ENCODE measurements at places on chromosomes 11 and 22.

DNA sequence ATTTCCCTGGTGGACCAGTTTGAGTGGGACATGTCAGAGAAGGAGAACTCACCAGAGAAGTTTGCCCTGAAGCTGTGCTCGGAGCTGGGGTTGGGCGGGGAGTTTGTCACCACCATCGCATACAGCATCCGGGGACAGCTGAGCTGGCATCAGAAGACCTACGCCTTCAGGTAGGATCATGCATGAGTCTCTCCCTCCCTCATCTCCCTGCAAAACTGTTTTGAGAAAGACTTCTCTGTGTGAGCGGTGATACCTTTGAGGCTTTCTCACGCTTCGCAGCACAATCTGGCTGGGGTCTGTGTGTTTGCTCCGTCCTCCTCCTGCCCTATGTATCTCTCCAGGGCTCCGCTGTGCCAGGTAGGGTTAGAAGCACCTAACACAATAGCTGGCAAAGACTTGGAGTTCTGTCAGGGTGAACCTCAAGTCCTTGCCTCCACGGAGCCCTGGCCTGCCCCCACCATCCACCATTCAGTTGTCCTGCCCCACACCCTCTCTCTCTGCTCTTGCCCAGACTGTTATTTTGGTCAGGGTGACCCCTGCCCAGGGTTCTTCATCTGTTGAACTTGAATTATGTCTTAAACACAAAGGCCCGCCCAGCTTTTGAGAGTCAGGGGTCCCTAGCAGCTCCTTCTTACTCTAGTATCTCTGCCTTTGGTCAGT lies 13.4 kb downstream of the DERL3 start:
- DNase-seq, result peak; percentile 33

- DNase-seq, result peak; percentile 74
These were observed at the start of gene ANO5 for GRCh38 chr11:22192642-22193347. TSS of gene ANO5 (plus strand) at chr11:22193085. CDS start at chr11:22193493, 408 bp downstream.

DNA sequence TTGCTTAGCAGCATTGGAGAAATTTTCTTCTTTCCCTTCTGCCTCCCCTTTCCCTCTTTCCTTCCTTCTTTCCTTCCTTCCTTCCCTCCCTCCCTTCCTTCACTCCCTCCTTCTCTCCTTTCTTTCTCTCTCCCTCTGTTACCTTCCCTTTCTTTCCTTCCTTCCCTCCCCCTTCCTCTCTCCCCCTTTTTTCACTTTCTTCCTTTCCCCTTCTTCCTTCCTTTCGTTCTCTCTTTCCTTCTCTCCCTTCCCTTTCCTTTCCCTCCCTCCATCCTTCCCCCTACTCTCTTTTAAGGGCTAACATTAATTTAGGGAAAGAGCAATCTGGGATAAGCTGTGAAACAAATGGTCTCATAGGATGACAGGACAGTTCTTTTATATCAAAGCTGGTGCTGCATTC lies 34.1 kb downstream of the SLC5A1 start:
- DNase-seq, result no peak

- no peak for DNase-seq
These were observed 18.9 kb downstream of the RNF185 start for GRCh38 chr22:31178859-31179258.

GRCh38 chr11:132496341-132496740 lies 1036.0 kb downstream of the OPCML start:
- no peak for DNase-seq

GRCh38 chr11:114396916-114397315 lies 3.4 kb downstream of the C11orf71 start:
- no peak for DNase-seq

DNA sequence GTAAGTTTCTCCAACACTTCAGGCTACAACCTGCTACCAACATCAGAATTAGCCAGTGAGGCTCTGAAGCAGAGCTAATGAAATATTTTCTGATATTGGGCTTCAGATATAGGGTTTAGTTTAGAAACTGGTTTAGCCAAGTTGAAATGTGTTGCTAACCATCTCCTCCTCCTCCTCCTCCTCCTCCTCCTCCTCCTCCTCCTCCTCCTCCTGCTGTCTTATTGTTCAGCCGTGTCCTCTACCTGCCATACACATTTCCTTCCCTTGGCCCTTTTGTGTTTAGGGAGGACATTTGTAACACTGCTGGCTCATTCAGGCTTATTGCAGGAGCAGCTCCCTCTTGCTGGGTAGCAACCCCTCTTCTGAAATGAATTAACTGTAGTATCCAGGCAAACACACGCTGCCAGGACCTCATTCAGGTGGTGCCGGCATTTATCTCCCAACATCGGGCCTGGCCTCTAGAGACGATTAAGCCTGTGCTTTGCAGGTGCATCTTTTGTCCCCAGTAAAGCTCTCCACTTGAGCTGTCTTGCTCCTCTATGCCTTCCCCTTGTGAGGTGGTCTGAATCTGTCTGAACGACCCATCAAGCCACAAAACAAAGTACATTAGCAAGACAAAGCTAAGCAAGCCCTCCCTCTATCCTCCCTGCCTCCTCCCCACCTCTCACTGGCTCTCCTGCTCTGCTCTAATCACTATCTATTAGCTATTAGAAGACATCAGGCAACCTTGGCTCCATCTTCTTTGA lies 82.9 kb downstream of the KCNJ1 start:
- DNase-seq, result no peak

DNA sequence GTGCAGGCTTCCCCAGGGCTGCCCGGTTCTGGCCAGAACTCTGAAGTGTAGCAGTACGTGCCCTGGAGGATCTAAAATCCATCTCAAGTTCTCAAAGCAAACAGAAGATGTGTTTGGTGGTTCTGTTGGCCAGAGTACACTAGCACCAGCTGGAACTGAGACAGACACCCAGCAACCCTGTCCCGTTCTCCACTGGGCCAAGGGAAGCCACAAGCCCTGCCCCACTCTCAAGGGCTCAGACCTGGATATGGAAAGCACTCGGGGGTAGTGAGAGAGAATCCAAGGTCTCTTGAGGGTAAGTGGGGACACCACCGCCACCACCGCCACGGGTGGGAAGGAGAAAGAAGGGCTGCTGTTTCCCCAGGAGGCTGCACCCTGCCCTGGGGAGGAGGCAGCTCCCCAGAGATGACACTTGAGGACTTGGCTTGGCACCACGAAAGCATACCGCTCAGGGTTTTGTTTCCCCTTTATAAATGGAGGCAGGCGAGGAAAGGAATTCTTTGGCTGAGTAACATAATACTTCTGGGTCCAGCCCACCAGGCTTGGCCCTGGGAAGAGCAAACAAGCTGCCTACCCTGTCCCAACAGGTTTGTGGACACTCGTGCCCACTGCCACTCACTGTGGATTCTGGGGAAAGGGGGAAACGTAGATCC lies 56.1 kb upstream of the POU2AF1 start:
- no peak for DNase-seq

- no peak for DNase-seq
These were observed 1.2 kb upstream of the CCDC117 start for GRCh38 chr22:28771195-28771791.

DNA sequence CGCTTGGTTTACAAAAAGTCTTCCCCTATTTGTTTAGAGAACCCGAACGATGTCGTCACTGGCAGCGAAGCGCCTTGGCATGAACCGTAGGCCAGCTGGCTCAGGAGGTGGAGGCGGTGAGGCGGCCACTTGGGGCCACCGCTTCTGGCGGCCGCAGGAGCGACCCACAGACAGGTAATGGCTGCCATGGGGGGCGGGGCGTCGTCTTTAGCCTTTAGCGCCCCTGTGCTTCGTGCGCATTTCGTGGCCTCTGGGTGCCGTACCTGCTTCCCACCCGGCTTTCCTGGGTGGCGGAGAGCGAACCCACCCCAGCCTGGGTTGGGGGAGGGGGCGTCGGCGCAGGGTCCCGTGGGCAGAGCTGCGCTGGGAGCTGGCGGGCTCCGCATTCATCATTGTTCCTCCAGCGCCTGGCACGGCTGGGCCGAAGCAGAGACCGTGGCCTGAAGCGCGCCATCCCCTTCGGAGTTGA lies 469 bp upstream of the OSBP2 start:
- DNase-seq, result peak; percentile 66

- no peak for DNase-seq
These were observed 117.3 kb downstream of the CEP164 start for GRCh38 chr11:117444711-117445658.

DNA sequence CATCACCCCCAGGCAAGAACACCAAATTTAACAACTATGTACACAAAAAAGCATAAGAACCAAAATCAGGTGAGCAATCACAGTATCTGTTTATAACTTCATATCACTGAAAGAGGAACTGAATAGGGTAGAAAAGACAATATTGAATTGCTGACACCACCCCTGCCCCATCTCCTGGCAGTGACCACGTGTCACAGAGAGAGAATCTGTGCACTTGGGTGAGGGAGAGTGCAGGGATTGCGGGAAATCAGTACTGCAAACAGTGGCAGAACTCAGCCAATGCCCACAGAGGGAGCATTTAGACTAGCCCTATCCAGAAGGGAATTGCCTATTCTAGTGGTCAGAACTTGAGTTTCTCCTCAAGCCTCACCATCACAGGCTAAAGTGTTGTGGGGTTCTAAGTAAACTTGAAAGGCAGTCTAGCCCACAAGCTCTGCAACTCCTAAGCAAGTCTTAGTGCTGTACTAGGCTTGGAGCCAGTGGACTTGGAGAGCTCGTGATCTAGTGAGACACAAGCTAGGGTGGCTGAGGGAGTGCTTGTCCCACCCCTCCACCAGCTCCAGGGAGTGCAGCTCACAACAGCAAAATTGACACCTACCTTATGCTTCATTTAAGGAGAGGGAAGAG lies 82.8 kb upstream of the PTH start:
- no peak for DNase-seq

GRCh38 chr11:76793391-76794291 lies 10.5 kb downstream of the TSKU start:
- DNase-seq, result no peak

GRCh38 chr11:61731952-61732675 lies 20.3 kb upstream of the MYRF start:
- DNase-seq, result no peak

DNA sequence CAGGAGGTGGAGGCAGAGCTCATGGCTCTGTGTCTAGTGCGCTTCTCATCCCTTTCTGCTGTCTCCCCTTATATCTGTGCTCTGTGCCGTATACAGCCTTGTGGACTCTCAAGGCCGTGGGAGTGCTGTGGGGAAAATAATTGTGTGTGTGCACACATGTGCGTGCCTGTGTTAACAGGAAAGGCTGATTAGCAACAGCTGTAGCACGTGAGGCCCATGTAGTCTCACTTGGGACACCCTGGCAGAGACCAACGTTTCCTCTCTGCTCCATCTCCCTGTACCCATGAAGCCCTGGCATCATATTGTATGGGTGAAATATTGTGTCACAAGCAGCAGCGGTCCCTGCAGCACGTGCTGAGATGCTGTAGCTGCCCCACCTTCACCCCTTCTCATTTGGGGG lies 109.3 kb downstream of the LRRC32 start:
- no peak for DNase-seq

GRCh38 chr11:62127426-62127825 lies 3.6 kb downstream of the INCENP start:
- DNase-seq, result no peak

GRCh38 chr22:39800790-39801520 lies 92.6 kb downstream of the ENTHD1 start:
- no peak for DNase-seq

GRCh38 chr11:7154881-7155361 lies 66.1 kb downstream of the RBMXL2 start:
- DNase-seq, result no peak

DNA sequence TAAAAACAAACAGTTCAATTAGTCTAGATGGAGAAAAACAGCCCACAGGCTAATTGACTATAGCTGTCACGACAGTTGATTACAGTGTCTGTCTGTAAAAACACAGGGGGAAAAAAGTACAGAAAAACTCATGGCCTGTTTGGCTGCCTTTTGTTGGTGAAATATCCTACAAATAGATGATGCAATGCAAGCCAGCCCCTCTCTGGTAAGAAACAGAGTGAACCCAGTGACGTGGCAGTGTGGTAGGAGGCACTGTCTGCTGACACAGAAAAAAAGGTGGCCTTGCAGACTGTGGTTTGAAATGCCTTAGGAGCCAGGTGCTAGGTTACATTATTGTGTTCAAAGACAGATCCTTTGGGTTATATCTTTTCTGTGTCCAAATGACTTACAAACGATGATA lies 431.4 kb upstream of the CCDC90B start:
- DNase-seq, result no peak

DNA sequence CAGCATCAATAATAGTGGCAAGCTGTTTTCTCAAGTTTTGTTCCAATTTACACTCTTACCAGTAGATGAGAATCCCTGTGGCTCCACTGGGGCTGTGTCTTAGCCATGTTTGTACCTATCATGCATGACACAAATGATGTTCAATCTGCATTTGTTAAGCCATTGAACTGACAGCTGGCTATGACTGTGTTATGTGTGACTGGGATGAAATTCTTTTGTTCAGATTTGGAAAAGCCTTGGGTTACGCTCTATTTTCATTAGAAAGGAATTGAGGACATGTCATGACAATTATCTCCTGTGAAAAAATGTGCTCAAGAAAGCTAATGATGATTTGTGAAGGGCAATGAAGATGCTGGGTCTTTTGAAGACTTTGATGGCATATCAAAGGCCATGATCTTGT lies 201.8 kb upstream of the LARGE1 start:
- DNase-seq, result no peak

GRCh38 chr11:83510530-83511460 lies 224.6 kb upstream of the CCDC90B start:
- no peak for DNase-seq

DNA sequence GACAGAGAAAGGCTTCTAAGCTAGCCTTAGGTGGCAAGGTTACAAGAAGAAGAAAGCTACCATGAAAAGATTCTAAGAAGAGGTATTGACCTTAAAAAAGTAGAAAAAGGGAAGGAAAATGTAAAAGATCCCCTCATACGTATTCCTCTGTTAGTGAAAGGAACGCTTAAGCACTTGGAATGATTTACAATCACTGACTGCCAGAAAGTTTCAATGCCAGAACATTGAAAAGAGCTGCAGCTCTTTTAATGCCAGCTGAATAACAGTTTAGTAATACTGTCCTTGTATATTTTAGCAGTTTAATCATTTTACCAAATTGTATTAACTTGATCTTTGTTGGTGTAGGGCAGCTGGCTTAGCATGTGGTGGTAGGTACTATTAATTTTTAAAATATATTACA lies 650.7 kb downstream of the FAM181B start:
- no peak for DNase-seq

DNA sequence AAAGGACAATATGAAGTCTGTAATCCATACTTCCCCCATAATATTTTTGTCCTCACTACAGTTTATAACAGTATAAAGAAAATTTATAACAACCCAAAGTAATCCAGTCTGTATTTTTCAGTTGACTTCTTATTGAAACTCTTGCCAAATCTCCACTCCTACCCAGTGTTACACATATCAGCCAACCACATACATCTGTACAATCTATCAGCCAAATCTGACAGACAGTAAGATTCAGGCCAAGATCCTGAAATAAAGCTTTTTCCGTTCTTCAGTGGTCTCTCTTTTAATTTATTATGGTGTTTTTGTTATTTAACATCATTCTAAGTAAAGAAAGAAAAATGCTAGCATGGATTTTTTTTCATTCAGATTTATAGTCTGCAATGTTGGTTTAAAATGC lies 2370.9 kb upstream of the RAG2 start:
- no peak for DNase-seq

- peak; percentile 37 for DNase-seq
These were observed 11.2 kb downstream of the SPATA19 start for GRCh38 chr11:133833898-133834681.

- no peak for DNase-seq
These were observed 24.2 kb upstream of the HORMAD2 start for GRCh38 chr22:30056015-30056414.
